ENCODE measurements at places on chromosomes 5 and 9. TPM values are rescaled to one million over a fixed set of nuclear protein-coding genes. Genes with fewer than 3 reads are reported as not detected.

NMUR2 gene
- not detected for total RNA-seq

SYK gene
- total RNA-seq = 1.4 TPM

PTPRD gene
- total RNA-seq = 0.61 TPM

- DNase-seq = no peak
Observed at GRCh38 chr5:11050596-11051304, 289.7 kb upstream of the DAP start.

DNA sequence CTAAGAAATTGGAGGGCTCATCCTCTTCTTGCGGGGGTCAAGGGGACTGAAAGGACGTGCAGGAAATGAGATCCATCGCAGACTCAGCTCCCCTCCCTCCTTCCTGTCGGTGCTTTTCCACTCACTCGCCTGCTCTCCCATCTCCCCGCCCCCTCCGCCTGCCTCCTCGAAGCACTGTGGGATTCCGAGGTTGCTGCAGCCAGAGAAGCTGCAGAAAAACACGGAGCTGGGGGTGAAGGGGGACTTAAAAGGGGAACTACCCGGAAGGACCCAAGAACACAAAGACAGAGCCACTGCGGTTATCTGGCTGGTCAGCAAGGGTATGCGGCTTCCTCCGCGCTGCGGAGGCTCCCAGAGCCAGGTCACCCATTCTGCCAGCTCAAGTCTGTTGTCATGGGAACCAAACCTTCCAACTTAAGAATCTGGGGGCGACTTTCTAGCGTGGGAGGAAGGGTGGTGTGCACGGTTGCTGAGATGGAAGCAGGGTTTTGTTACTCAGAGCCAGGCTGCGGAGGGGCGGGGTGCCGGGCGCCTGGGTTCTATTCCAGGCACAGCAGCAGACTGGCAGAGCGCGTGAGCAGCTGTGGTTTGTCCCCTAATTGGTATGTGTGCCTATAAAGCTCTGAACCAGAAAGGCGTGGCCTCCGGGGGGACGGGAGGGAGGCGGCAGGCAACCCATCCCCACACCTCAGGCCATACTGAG is 24.9 kb downstream of the PCDHGC5 start:
- peak; percentile 21 for DNase-seq

GRCh38 chr9:77892171-77892570 is 139.4 kb downstream of the GNAQ start:
- DNase-seq = no peak

DNA sequence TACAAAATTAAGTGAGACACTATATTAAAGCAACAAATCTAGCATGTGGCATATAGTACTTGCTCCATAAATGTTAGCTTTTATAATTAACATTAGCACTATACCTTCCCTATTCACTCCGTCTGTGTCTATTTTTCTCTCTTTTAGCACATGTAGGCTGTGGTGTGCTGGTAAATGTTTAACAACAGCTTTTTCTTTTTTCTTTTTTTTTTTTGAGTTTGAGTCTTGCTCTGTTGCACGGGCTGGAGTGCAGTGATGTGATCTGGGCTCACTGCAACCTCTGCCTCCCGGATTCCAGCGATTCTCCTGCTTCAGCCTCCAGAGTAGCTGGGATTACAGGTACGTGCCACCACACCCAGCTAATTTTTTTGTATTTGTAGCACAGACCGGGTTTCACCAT is 62.1 kb downstream of the SPRY4 start:
- no peak for DNase-seq

Data from T-cell (primary cell).